Fibroblast of lung (primary cell): ENCODE measurements at places on chromosomes 2 and 18. TPM values are rescaled to one million over a fixed set of nuclear protein-coding genes. Genes with fewer than 3 reads are reported as not detected.

DNA sequence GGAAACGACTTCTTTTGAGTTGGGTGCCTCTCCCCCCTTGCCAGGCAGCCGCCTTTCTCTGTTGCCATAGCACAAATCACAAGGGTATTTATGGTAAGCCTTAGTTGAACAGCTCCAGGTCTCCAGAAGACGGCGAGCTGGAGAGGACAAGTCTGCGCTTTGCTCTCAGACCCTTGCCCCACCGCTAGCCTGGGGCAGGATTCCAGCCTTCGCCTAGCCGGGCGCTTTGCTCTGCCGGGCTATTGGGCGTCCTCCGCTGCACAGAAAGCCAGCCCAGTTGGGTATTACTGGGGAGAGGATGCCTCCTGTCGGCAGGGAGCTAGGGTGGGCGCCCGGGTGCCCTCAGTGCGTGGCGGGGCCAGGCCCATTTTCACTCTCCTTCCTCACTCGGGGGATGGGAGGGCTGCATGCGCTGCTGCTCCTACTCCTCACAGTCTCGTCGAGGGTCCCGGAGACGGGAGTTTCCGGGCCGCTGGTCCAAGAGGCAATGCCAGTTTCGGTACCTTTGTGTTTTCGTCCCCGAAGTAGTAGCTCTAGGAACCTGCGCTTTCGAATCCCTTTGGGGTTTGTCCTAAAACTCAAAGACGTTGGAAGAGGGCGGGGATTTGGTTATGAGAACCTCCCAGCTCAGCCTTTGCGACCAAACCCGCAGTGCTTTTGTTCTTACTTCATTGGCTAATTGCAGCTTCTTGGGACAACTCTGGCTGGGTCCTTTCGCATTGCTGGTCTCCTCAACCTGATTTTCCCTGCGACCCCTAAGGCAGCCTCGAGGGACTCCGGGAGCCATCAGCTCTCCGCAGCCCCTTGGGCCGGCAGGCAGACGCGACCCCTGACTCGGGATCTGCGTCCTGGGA lies 3.6 kb upstream of the DLX2 start:
- H3K4me3 ChIP-seq = peak overlapping the region; percentile 53
- DNase-seq = peak; percentile 32
- peaks cover 3% of the 10 kb centered on the region for H3K4me1 ChIP-seq
- no peaks in the 10 kb centered on the region for H3K36me3 ChIP-seq

- no peak overlapping the region for H3K4me3 ChIP-seq
- peaks cover 5% of the 10 kb centered on the region for H3K4me1 ChIP-seq
- no peak overlapping the region for H3K27ac ChIP-seq
- no peaks in the 10 kb centered on the region for H3K27me3 ChIP-seq
- no peak for DNase-seq
These were observed 31.0 kb upstream of the CAVIN2 start for GRCh38 chr2:191877875-191878274.

- H3K36me3 ChIP-seq = no peaks in the 10 kb centered on the region
- peaks cover 10% of the 10 kb centered on the region for H3K27me3 ChIP-seq
- H3K4me3 ChIP-seq = no peak overlapping the region
- H3K4me1 ChIP-seq = no peaks in the 10 kb centered on the region
These were observed 197.9 kb downstream of the SH3BP4 start for GRCh38 chr2:235149736-235150135.

DNA sequence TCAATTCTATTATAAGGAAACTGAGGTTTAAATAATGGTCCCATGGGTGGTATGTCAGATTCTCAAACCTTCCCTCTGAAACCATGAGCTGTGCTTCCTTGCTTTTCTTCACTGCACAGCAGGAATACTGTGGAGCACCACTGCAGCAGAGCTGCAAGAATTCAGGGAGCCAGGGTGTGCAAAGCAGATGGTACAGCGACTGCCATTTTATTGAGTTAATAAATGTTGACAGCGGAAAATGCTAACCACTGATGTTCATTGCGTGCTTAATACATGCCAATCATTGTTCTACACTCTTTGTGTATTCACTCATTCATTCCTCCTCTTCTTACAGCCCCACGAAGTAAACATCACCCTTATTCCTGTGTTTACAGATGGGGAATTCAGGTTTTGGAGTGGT lies 152.2 kb upstream of the THSD7B start:
- no peaks in the 10 kb centered on the region for H3K4me1 ChIP-seq
- H3K27me3 ChIP-seq = no peaks in the 10 kb centered on the region
- DNase-seq = no peak
- H3K27ac ChIP-seq = no peak overlapping the region
- H3K4me3 ChIP-seq = no peak overlapping the region

The SETBP1 gene
- 4.5 and 4.9 TPM in 2 replicates for total RNA-seq
